ENCODE measurements at places on chromosomes 7 and 10.

- DNase-seq, result no peak
These were observed 637 bp downstream of the HSPA14 start for GRCh38 chr10:14838582-14839304.

GRCh38 chr7:39688611-39689480, 65.5 kb downstream of the RALA start:
- DNase-seq, result no peak

- DNase-seq, result no peak
These were observed 295.2 kb downstream of the FRMD4A start for GRCh38 chr10:14035506-14035905.

DNA sequence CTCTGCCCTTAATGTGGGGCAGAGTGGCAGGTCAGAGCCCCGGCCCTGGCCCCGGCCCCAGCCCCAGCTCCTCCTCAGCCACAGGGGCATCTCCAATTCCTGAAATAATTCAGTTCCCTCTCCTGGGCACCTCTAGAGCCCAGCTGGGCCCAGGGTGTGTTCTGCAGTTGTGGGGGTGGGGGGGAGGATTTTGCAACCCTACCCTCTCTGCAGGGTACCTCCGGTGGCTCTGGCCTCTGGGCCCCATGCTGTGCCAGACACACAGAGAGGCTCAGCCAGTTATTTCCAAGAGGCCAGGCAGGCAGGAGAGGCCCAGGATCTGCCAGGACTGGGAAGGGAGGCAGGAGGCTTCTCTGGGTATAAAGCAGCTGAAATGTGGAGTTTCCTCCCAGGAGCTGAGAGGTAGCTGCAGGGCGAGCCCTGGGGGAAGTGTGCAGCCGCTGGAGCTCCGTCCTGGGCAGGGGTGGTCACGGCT, 47.9 kb downstream of the PWWP2B start:
- DNase-seq, result no peak

- no peak for DNase-seq
These were observed 178.4 kb downstream of the SH3PXD2A start for GRCh38 chr10:103676851-103677417.

DNA sequence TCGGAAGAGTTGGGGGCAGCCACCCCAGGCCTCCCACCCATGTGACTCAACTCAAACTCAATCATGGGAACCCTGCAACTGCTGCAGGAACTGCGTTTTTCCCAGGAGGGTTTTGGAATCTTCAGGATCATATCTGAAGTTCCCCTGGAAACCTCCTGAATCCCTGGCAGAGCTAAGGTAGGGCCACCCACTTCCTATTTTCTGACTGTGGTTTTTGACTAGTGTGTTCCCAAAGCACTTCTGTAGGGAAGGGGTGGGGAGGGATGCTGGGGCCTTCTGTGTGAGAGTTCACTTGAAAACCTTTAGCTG, 127.6 kb upstream of the UNC5B start:
- DNase-seq, result no peak

DNA sequence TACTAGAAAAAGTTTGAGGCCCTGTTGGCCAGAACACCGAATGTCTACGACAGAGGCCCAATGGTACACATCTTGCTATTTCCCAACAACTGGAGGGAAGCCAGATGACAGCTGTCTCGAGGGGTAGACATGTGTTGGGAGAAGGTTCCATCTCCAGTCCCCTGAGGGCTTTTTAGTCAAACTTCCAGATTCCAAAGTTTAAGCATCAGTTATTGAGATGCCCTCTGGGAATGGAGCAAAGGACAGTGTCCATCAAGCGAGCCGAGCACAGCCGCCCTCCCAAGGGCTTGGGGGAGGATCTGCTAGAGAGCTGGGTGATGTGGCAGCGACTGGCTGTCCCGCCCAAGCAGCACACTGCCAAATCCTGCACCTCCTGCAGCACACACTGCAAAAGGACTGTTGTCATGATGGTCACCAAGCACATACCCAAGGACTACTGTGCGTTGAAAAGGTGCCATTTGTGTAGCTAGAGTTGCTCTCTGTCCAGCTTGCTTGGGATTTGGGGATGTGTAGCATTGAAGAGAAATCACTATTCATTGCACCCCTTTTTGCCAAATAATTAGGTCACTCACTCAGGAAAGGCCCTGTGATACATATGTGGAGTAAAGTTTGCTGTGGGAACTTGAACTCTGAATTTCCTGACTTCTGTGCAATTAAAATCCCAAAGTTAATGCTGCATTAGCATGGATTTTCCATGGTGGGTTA, 164.6 kb downstream of the TRIL start:
- no peak for DNase-seq

- DNase-seq, result no peak
These were observed 170.4 kb downstream of the DKK1 start for GRCh38 chr10:52484206-52485065.

GRCh38 chr10:91909117-91909677, at the start of gene FGFBP3:
FGFBP3 (minus strand) TSS chr10:91909486; CDS start chr10:91908969, 517 bp downstream.
- no peak for DNase-seq

DNA sequence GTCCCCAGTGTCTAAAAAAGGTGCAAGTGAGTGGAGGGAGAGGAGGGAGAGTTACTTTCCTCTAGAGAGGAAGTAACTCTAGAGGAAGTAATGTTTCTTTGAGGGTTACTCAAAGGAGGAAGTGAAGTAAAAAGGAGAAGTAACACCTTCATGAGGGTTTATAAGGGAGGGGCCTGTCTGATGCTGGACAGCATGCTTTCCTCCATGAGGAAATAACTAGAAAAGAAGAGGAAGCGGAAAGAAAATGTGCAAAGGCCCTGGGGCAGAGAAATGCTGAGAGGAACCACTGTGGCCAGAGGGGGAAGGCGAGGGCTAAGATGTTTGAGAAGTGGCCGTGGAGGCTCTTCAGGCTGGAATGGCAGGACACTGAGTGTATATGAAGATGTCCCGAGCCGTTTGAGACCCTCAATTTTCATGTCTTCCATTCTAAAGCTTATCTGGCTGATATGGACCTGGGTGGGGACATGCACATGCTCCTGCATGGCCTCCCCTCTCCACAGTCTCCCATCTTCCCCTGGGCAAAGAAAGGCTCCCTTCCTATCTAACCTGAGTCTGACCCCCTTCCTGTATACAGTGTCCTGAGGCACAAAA, 3.4 kb upstream of the SLC18A2 start:
- no peak for DNase-seq

- DNase-seq, result peak; percentile 13
These were observed 591.1 kb downstream of the PTPRN2 start for GRCh38 chr7:157996359-157997079.

DNA sequence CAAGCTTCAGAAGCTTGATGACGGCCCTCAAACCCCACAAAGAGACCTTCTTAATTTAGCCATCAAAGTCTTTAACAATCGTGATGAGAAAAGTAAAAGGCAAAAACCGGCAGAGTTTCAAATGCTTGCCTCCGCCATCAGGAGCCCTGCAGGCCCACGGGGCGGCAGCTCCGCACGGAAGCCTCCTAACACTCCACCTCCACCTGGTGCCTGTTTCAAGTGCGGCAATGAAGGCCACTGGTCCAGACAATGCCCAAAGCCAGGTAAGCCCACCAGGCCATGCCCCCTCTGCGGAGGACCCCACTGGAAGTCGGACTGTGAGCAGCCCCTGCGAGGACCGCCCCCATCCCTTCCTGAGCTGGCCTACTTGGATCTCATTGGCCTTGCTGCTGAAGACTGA, 43.6 kb downstream of the CBX3 start:
- no peak for DNase-seq

- no peak for DNase-seq
These were observed 119.7 kb downstream of the ABLIM1 start for GRCh38 chr10:114538181-114538906.

- DNase-seq, result no peak
These were observed 194.4 kb downstream of the PLXNA4 start for GRCh38 chr7:132381742-132382472.

- no peak for DNase-seq
These were observed 6.1 kb downstream of the ZNF853 start for GRCh38 chr7:6621195-6622133.

DNA sequence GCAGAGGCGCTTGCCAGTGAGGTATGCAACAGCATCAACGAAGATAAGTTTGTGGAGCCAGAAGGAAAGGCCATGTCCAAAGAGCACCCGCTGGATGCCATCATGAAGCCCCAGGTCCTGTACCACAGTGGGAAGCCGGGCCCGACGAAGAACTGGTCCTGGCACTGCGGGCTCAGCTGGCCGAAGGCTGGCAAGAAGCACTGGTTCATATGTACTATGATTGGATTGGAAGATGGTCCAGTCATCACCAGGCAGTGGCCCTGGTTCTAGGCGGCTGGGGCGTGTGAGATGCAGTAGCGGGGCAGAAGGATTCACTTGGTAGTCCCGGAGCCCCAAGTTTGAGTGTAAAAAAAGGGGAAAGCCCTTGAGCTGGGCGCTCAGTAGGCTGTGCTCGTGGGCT, 3.9 kb downstream of the NDST2 start:
- DNase-seq, result no peak

GRCh38 chr10:836782-837181, 94.7 kb downstream of the LARP4B start:
- no peak for DNase-seq

- DNase-seq, result no peak
These were observed 43.3 kb upstream of the CCDC6 start for GRCh38 chr10:59949608-59950007.

- DNase-seq, result no peak
These were observed 33.9 kb downstream of the VWDE start for GRCh38 chr7:12369756-12370155.

- DNase-seq, result no peak
These were observed 17.4 kb downstream of the ZNRF2 start for GRCh38 chr7:30301751-30302150.

- DNase-seq, result no peak
These were observed 304.3 kb upstream of the ZMIZ1 start for GRCh38 chr10:78764436-78764835.

DNA sequence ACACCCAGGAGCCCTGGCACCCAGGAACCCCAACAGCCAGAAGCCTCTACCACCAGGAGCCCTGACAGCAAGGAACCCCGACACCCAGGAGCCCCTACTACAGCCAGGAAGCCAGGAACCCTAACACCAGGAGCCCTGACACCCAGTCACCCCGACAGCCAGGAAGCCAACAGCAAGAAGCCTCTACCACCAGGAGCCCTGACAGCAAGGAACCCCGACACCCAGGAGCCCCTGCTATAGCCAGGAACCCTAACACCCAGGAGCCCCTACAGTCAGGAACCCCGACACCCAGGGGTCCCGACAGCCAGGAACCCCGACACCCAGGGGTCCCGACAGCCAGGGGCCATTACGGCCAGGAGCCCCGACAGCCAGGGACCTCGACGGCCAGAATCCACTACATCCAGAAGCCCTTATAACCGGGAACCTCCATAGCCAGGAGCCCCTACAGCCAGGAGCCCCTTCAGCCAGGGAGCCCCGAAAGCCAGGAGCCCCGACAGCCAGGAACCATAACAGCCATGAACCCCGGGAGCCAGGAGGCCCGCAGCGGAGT, 440 bp upstream of the GLRX3 start:
- DNase-seq, result no peak

GRCh38 chr7:32069116-32069650, 1.0 kb downstream of the PDE1C start:
- no peak for DNase-seq

DNA sequence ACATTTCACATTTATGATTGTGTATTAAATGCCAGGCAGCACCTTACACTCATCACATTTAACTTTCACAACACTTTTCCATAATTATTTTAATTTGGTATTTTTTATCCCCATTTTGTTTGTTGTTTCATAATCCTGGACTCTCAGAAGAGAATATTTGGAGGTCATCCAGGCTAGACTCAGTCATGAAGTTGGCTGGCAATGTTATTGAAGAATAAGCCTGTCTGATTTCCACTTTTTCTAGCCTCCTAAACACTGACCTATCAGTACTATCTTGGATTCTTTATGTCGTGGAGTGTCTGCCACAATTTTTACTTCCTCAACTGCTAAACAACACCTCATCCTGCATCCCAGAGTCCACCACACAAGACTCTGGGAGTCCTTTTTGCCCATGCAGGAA, 372.3 kb upstream of the NRP1 start:
- no peak for DNase-seq

GRCh38 chr10:119543814-119544642, 1.5 kb upstream of the RGS10 start:
- DNase-seq, result no peak

- no peak for DNase-seq
These were observed 211.5 kb upstream of the SLC26A5 start for GRCh38 chr7:103657474-103657894.

GRCh38 chr7:42210333-42210732, 26.7 kb downstream of the GLI3 start:
- DNase-seq, result no peak

GRCh38 chr10:14377591-14378175, 47.0 kb upstream of the FRMD4A start:
- no peak for DNase-seq

DNA sequence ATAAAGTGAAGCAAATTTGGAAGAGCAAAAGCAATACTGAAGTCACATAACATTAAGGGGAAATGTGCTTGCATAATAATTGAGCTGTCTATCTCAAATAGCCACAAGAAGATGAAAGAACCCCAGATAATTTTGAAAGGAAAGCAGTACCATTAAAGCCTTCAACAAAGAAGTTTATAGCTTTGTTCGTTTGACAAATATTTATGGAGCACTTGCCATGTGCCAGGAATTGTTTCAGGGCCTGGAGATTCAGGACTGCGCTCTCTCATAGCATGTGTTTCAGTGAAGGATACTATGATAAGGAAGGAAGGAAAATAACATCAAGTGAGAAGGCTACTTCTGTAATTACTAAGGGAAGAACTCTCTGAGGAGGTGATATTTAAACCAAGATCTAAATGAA, 212.3 kb upstream of the CSTF2T start:
- no peak for DNase-seq

- DNase-seq, result no peak
These were observed 830 bp downstream of the TRUB1 start for GRCh38 chr10:114938856-114939193.

DNA sequence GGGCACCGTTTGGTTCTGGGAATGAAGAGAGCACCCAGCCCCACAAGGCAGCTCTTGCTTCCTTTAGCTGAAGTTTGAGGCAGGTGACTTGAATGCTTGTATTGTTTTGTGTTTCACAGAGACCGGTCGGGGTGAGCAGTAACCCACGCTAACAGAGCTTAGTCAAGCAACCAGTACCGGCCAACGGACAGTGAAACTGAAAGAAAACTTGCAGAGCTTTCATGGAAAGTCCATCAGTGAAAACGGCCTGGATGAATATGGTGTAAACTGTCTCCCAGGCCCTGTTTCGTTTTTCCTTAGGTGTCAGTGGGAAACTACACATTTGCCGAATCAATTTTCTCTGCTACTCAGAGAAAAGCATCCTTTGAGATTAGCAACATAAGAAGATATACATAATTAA, 101.1 kb downstream of the LYZL1 start:
- DNase-seq, result peak; percentile 74
